ENCODE measurements at places on chromosomes 1 and 21.

- DNase-seq, result no peak
Observed at GRCh38 chr1:201125019-201125418, 2.0 kb downstream of the ASCL5 start.

GRCh38 chr21:45380566-45380965, 24.4 kb upstream of the COL18A1 start:
- DNase-seq, result no peak

DNA sequence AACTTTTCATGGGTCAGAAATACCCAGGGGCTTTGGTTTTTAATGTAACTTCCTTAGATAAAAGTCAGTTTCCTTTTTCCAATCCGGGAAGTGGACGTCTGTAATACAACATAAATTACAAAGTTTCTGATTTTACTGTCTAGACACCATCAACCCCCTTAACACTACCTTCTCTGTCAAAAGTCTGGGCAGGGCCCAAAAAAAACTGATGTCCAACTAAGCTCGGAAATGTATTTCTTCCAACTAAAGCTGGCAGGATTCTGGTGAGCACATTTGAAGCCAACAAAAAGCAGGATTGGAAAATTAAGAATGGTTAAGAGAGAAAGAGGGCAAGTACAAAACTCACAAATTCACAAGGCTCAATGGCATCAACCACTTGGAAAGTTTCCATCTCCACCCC, 24.3 kb downstream of the DDAH1 start:
- DNase-seq, result no peak

DNA sequence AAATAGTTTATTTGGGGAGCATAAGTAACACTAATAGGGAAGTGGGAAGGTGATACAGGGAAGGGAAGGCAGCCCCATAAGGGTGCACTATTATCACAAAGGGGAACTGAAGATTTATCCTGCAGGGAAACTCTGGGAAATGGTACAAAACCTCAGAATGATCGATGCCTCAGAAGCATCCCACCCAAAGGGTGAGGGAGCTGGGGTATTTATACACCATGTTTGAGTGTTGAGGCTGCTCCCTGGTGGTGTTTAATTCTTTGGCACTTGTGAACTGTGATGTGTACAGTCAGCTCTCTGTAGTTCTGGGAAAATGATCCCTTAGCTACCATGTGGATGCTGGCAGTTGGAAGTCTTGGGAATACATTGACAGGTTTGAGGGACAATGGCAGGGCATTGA, 5.1 kb upstream of the TRIM62 start:
- no peak for DNase-seq

- DNase-seq, result no peak
Observed at GRCh38 chr1:197614916-197615692, 160.2 kb downstream of the DENND1B start.

DNA sequence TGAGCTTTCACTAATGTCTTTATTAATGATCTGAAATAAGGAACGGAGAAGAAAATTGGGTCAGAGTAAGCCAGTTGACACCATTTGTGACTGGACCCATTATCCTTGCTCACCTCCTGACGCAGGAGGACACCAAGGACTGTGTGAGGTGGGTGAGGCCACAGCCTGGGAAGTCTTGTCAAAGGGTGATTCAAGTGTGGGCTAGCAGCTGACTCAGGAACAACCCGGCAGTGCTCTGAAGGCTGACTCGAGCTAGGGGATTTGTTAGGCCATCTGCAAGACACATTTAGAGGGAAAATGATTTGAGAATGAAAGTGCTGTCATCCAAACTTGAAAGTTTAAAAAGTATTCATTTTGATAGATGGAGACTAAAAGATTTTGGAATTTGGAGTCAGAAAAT, 21.2 kb downstream of the PRRX1 start:
- DNase-seq, result no peak

- DNase-seq, result no peak
Observed at GRCh38 chr1:25566730-25567341, 23.4 kb downstream of the LDLRAP1 start.

- DNase-seq, result no peak
Observed at GRCh38 chr1:118151312-118151937, 33.6 kb downstream of the SPAG17 start.

DNA sequence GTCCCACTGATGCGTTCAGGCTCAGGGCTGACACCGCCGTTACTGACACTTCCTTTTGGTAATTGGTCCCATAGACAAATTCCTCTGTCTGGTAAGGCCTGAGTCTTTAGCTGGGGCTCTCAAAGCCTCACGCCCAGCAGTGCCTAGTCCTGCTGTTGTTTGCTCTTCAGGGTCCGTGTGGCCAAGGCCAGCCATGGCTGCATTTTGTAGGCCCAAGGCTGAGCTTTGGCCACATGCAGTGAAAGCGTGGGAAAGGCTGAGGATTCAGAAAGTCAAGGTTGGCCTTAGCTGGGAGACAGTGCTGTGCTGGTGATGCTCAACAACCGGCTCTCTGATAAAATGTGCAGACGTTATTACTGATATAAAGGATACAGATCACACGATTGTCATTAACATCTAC, 63.5 kb upstream of the C1orf174 start:
- DNase-seq, result no peak

DNA sequence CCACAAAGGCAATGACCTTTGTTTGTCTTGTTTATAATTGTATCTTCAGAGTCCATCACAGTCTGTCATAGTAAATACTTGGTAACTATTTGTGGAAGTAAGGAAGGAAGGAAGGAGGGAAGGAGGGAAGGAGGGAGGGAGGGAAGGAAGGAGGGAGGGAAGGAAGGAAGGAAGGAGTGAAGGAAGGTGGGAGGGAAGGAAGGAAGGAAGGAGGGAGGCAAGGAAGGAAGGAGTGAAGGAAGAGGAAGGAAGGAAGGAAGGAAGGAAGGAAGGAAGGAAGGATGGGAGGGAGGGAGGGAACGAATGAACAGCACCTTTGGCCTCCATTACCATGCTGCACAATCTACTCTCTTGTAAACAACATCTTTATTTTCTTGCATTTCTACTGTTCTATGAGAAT, 559.5 kb upstream of the PKN2 start:
- no peak for DNase-seq

Measured in stimulated activated CD4-positive, alpha-beta T cell treated with anti-CD3 and anti-CD28 coated beads, Interleukin-1b, Interleukin-23, amount 100 ng/mL, for 1 hour (primary cell).